ENCODE measurements at places on chromosomes 3 and 15. TPM values are rescaled to one million over a fixed set of nuclear protein-coding genes. Genes with fewer than 3 reads are reported as not detected.
A peak's percentile ranks its signal among the peaks of the same experiment; 100 is the strongest.

DNA sequence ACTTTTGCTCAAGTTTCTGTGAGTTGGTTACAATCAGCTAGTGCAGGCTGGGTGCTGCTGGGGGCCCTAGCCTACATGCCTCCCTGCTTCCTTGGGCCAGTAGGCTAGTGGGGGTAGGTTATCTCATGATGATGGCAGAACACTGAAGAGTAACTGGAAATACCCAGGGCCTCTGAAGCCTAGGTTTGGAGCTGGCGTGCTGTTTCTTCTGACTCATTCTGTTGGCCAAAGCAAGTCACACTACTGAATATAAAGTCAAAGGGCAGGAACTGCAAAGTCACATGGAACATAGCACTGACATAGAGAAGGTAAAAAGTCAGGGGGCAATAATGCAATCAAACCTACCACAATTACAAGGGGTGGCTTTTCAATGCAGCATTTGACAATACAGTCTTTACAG lies 34.5 kb downstream of the RASGRP1 start:
- DNase-seq: no peak

- no peak for DNase-seq
Measured at GRCh38 chr15:95018888-95019545, 787.7 kb downstream of the MCTP2 start.

DNA sequence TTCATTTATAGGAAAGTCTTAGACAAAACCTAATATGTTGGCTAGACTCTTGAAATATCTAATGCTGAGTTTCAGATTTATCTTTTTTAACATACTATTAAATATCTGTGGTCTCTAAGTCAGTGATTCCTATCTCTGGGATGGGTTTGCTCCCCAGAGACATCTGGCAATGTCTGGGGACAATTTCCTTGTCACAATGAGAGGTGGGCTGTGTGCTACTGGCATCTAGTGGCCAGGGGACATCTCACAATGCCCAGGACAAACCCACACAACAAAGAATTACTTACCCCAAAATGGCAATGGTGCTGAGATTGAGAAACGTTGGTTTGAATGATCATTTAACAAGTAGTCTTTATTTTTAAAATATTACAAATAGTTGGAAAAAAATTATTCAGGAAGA lies 602.1 kb downstream of the MAGI1 start:
- DNase-seq: no peak

- DNase-seq: no peak
Measured at GRCh38 chr15:77784361-77785292, 151.9 kb upstream of the LINGO1 start.

GRCh38 chr15:96330064-96330449 lies 443 bp upstream of the NR2F2 start:
- DNase-seq: no peak

DNA sequence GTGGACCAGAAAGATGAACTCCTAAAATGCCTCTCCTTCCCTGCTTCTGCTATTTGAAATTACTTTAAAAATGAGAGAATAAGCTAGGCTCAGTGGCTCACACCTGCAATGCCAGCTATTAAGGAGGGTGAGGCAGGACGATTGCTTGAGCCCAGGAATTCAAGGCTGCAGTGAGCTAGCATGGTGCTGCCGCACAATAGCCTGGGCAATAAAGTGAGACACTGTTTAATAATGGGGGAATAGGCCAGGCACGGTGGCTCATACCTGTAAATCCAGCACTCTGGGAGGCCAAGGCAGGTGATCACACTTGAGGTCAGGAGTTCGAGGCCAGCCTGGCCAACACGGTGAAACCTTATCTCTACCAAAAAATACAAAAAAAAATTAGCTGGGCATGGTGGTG lies 271.1 kb downstream of the FOXP1 start:
- DNase-seq: no peak

Gene CYP1A2
- polyA plus RNA-seq: 0.09 TPM

DNA sequence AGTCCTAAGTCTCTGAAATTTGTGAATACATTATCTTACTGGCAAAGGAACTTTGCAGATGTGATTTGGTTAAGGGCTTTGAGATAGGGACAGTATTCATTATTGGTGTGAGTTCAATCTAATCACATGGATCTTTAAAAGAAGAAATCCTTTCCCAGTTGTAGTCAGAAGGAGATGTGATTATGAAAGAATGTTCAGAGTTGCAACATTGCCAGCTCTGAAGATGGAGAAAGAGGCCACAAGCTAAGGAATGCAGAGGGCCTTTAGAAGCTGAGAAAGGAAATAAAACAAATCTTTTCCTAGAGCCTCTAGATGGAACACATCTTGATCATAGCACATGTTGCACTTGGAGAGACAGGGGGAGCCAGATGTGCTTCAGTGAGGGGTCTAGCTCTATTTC lies 27.7 kb upstream of the SIAH2 start:
- DNase-seq: no peak

- DNase-seq: no peak
Measured at GRCh38 chr15:79948095-79948695, 22.8 kb downstream of the BCL2A1 start.

GRCh38 chr15:96326328-96327154 lies 4.0 kb upstream of the NR2F2 start:
- peak; percentile 52 for DNase-seq

Gene DPPA2
- 0.92 TPM for polyA plus RNA-seq

GRCh38 chr3:20145874-20146273 lies 40.1 kb downstream of the SGO1 start:
- DNase-seq: no peak

Gene CPNE9
- 0.10 TPM for polyA plus RNA-seq

Gene GPR176
- polyA plus RNA-seq: 16.4 TPM

Gene MAGI1
- 27.7 TPM for polyA plus RNA-seq

DNA sequence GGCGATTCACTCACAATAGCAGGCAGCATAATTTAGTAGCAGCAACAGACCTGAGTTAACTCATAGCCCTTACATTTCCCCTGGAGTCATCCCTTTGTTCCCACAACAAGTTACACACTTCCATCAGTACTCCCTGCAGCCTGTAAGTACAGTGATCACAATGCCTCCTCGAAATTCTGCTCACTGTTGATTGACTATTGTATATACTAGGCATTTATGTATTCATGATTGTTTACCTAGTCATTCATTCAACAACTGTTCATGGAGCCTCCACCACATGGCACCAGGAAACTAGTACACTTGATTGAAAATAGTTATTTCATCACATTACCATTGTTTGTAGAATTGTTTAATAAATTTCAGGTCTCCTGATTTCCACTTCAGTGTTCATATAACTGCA lies 71.4 kb upstream of the P3H2 start:
- no peak for DNase-seq

DNA sequence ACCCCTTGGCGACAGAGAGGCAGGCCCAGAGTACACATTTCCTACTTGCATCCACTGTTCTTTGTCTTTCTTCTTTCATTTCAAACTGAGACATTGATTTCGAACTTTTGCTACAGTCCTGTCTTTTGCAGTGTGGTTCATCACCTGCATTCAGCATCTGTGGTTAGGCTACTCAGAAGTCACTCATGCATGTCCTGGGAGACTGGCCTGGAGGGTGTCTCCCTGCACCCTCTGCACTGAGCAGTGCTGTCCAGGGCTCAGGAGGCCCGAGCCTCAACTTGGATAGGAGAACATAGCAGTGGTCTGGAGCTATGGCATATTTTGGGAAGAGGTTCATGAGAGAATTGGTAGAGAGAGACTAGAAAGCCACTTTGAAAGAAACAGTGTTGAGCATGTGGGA lies 240.2 kb upstream of the TPRG1 start:
- DNase-seq: no peak

- no peak for DNase-seq
Measured at GRCh38 chr3:102125994-102126368, 276.7 kb downstream of the NFKBIZ start.

GRCh38 chr15:50786871-50787270 lies 21.4 kb upstream of the SPPL2A start:
- DNase-seq: no peak

- no peak for DNase-seq
Measured at GRCh38 chr15:29765234-29765841, 56.9 kb downstream of the TJP1 start.

DNA sequence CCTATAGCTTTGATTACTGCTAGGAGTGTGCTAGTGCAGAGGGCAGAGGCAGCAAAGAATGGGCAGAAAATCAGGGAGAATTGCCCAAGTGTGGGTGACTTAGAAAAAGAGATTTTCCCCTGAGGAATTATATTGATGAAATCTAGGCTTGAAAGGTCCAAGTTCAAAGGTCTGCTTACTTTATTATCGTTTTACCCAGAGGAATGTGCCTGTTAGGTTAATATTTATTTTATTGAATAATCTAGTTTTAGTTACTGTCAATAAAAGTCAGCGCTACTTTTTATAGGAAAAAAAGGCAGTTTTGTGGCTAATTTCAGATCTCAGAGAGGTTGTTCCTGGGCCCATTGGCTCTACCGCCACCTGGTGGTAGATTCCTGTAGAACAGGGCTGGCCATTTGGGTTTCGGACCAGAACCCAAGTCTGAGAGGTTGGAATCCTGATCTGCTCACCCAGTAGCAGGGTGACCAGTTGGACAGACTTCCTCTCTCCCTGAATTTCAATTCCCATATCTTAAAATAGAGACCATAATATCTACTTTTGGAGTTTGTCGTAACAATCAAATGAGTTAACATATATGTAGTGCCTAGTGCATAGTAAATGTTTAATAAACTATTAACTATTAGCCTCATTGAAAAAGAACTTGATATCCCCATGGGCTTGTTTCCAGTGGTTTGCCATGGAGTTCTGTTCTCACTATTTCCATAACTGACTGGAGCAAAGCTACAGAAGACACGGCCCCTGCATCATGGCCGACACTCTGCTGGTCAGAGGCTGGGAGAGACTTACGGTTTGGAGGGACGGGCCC lies 62.7 kb upstream of the ZNF148 start:
- peak; percentile 39 for DNase-seq

Gene FBXO40
- not detected for polyA plus RNA-seq

- no peak for DNase-seq
Measured at GRCh38 chr3:101084404-101084803, 91.2 kb upstream of the ABI3BP start.

DNA sequence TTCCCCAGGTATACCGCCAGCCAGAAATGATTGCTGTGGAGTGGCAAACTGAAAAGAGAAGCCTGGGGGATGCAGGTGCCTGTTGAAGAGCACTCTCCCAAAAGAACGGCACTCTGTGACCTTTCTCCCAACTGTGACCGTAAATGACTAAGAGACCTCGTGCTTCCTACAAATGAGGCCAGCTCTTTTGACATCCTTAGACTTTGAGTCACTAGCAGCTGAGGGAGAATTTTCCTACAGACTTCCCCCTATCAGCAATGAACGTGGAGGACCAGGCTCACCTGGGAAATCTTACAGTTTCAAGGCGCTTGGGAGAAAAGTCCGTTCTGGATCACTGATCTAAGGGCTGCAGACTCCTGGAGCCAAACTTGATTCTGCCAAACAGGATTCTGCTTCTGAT lies 8.6 kb downstream of the AQP9 start:
- DNase-seq: peak; percentile 54

GRCh38 chr3:187382609-187383151 lies 14.5 kb downstream of the RTP4 start:
- DNase-seq: no peak

Gene GOLGA8M
- 3.9 TPM for polyA plus RNA-seq

DNA sequence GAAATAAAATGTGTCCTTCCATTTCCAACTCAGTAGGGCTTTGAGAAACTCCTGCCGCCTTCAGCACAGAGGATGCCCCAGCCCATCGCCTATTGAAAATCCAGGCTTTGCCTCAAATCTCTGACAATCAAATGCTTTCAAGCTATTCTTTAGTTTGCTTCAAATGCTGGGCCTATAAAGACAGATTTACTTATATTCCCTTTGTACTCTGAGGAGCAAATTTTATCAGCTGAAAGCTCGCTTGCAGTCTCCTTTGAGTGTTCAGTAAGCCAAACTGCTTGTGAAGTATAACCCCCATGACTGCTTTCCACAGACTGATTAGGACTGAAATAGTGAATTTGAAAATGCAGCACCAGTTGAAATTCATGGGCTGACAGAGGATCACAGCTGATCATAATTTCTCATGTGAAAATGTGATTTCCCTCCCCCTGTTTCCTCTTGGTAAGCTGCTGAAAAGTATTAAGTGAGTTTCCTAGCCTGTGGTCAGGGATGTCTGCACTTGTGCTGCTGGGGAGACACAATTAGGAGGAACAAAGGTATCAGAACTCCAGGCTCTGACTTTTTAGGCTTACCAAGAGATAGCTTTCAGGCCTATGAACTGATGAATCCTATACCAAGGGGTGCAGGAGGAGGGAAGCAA lies 563.4 kb upstream of the TGFBR2 start:
- DNase-seq: no peak

Gene OSTN
- 5.7 TPM for polyA plus RNA-seq

DNA sequence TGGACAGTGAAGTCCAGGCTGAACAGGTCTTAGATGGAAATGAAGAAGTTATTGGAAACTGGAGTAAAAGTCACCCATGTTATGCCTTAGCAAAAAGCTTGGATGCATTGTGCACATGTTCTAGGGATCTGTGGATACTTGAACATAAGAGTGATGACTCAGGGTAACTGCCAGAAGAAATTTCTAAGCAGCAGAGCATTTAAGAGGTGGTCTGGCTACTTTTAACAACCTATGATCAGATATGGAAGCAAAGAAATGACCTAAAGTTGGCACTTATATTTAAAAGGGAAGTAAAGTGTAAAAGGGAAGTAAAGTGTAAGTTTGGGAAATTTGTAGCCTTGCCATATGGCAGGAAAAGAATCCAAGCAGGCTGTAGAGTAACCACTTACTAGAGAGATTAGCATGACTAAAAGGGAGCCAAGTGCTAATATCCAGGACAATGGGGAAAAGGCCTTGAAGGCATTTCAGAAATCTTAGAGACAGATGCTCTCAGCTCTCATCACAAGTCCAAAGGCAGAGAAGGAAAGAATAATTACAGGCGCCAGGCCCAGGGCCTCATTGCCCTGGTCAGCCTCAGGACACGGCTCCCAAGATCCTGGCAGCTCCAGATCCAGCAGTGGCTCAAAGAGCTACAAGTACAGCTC lies 73.9 kb upstream of the KCNH8 start:
- no peak for DNase-seq

Gene TP63
- 2.0 TPM for polyA plus RNA-seq

Gene PEX5L
- polyA plus RNA-seq: 0.27 TPM

DNA sequence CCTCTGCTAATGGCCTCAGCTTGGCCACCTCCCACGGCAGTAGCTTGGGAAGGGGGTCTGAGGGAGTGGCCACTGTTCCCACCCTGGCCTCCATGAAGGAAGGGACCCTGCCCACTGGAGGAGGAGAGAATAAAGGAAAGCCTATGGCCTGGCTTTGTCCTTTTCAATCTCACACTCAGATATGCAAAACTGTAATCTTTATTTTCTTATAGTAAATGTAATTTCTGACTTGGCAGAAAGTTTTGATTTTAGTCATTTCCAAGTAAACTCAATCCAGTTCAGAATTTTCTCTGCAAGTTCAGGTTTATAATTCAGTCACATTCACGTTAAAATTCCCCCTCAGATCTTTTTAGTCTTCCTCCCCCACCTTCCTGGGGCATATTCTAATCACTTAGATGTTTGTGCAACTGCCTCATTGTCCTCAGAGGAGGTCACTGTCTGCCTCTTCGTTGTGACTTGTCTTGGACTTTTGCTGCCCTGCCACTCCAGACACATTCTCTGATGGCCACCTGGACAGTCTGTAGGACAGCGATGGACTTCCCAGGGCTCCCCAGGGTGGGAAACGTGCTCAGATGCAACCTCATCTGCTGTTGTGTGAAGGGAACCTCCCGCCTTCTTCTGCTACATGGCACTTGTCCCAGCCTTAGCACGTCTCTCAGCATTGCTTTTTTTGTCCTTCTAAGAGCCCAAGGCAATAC lies 222.8 kb upstream of the TBL1XR1 start:
- DNase-seq: no peak

GRCh38 chr15:96268442-96269204 lies 61.9 kb upstream of the NR2F2 start:
- no peak for DNase-seq

Gene PPM1L
- 6.9 TPM for polyA plus RNA-seq

Gene PCSK6
- 7.2 TPM for polyA plus RNA-seq
